ENCODE measurements at places on chromosomes 5 and 9. TPM values are rescaled to one million over a fixed set of nuclear protein-coding genes. Genes with fewer than 3 reads are reported as not detected.
A peak's percentile ranks its signal among the peaks of the same experiment; 100 is the strongest.

DNA sequence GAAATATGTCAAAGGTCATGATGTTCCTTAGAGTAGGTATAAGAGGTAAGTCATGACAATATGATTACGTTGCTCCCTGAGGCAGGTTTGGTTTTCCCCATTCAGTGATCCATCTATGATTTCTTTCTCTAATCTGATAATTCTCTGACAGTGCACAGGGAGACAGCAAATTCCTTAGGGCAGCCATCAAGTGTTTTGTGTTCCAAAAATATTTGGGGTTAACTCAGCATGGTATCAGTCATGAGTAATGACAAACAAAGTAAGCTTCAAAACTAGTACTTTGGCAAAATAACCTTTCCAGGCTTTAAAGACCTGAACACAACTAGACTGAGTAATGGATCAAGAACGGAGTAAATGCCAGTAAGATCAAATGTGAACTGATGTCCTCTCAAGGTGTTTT is 55.3 kb upstream of the SPATA31E1 start:
- DNase-seq, result no peak

DNA sequence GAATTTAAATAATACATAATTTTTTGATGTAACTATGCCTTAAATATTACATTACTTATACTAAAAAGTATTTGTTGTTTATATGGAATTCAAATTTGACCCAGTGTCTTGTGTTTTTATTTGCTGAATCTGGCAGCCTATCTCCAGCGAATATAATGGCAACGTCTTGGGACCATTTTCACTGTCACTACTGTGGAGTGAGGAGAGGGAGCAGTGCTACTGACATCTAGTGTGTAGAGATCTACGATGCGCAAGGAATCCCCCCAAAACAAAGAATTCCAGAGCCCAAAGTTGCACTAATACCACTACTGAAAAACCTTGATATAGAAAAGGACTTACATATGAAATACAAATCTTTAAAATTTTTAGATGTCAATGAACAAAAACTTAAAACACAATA is 314.4 kb downstream of the DRD1 start:
- no peak for DNase-seq

- no peak for DNase-seq
Measured at GRCh38 chr5:1540166-1540565, 16.4 kb upstream of the LPCAT1 start.

GRCh38 chr5:141521244-141521781 is 32.4 kb downstream of the PCDHGC5 start:
- DNase-seq, result peak; percentile 99

- no peak for DNase-seq
Measured at GRCh38 chr5:127969651-127970050, 113.9 kb upstream of the SLC12A2 start.

DNA sequence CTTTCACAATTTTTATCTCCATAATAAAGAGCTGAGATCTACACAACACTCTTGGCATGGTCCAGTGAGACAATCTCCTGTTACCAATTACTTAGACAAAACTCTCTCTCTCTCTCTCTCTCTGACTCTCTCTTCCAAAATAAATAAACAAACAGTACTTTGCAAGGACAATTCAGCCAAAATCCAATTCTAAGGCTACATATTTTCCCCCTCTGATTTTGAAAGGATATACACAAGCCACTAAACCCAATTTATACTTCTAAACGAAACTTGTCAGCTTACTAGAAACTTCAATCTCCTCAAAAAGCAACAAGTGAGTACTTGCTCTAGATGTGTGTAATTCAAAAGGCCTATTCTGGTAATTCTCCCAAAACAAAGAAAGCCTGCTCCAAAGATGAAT is 26.3 kb upstream of the TNPO1 start:
- DNase-seq, result no peak

DNA sequence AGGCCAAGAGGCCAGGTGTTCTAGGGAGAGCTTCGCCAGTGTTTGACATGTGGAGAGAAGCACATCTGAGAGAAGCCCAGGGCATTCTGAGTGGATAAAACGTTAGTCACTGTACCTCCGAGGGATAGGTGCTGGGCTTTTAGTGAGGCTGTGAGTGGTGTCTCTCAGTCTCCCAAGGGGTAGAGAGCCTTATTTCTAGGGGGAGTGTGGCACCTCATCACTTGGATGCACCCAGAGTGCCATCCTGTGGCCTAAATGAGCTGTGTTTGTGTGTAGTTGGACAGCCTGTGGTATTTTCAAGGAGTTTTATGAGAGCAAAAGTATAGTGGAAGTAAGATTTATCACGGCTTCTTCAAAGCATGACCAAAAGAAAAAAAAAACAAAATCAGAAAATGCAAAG is 1046.9 kb upstream of the WWC1 start:
- DNase-seq, result peak; percentile 18

DNA sequence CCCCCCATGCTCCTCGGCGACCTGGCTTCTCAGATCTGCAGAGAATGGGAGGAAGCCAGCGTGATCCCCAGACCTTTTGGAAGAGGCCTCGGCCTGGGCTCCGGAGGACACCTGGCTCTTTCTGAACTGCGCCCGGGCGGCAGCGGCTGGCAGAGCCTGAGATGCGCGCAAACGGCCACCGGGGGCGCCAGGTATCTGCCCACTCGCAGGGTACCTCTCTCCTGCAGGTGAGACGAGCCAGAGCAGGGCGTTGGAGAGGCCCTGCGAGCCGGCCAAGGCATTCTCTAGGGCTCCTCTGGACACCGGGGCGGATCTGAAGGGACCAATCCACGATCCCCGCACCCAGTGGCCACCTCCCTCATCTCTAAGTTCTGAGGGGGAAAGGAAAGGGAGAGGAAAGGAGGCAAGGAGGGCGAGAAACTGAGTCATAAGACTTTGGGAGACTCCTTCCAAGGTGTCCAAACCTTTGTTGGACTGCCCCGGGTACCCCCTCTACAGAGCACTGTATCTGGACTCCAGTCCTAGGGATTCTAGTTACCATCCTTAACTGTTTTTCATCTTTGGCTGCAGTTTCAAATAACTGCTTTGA is 55.0 kb upstream of the SLC46A2 start:
- DNase-seq, result no peak

DNA sequence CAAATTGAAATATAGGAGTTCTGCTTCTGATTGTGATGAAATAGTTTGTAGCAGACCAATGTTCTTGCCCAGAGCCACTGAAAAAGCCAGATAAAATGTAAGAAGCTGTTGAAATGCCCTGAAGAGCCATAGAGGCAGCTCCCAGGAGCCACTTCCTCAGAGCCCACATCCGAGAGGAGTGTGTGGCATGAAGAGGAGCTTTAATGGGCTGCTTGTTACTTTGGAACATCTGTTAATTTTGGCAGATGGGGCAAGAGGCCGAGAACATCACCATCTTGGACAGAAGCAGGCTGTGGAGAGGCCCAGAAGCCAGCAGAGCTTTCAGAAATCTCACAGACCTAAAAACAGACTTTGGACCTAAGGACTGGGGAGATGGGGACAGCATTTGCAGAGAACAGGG is 370.8 kb downstream of the GADD45G start:
- no peak for DNase-seq

DNA sequence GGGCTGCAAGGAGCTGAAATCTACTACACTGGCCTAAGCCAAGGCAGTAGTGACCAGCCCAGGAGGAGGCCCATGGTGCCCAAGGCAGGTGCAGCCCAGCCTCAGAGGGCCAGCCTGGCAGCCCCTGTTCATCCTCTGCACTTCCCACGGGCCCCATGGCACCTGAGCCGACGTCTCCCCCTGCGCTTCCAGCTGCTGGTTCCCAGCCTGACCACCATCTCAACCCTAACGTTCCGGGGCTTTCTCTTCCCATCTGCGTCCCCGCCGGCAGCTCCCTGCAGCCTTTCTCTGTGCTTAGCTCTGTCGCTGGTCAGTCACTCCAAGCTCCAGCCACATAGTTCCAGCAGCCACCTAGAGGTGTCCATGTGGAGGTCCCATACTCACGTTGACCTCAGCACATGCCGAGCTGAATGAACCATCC is 105.5 kb upstream of the LMX1B start:
- DNase-seq, result no peak

- DNase-seq, result no peak
Measured at GRCh38 chr5:122701640-122702523, 73.0 kb upstream of the SNX2 start.

GRCh38 chr5:7849681-7850394 is 1.1 kb downstream of the CFAP90 start:
- peak; percentile 72 for DNase-seq

DNA sequence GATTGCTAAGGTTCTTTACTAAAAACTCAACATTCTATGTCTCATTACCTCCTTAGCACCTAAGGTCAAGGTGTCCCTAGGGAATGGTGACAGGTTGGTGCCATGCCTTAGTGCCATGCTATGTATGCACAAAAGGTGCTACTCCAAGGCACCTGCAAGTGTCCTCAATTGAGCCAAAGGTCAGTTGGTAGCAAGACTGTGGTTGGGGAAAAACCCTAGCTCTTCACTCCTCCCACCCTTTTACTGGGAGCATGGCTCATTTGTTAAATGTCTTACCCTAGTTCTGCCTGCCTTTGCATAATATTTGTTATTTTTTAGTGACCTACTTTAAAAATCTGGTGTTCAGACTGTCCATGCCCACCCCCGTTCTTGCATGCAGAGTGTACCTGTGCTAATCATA is 17.0 kb downstream of the ACO1 start:
- DNase-seq, result no peak

DNA sequence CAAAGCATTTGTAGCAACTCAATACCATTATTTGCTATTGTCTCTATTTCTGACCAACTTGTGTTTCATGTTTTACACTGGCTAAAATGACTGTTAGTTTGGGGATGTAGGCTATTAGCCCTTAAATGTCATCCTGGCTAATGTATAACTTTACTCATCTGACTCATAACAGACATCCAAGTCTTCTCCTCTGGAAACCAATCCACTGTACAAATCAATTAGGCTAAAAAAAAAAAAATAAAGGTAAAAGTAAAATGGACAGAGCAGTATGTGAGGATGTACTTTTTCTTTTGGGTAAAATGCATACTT is 20.6 kb downstream of the MEGF9 start:
- no peak for DNase-seq

GRCh38 chr9:77738932-77739331 is 90.8 kb upstream of the GNA14 start:
- no peak for DNase-seq

- DNase-seq, result no peak
Measured at GRCh38 chr9:74117731-74118130, 379.4 kb upstream of the RORB start.

DNA sequence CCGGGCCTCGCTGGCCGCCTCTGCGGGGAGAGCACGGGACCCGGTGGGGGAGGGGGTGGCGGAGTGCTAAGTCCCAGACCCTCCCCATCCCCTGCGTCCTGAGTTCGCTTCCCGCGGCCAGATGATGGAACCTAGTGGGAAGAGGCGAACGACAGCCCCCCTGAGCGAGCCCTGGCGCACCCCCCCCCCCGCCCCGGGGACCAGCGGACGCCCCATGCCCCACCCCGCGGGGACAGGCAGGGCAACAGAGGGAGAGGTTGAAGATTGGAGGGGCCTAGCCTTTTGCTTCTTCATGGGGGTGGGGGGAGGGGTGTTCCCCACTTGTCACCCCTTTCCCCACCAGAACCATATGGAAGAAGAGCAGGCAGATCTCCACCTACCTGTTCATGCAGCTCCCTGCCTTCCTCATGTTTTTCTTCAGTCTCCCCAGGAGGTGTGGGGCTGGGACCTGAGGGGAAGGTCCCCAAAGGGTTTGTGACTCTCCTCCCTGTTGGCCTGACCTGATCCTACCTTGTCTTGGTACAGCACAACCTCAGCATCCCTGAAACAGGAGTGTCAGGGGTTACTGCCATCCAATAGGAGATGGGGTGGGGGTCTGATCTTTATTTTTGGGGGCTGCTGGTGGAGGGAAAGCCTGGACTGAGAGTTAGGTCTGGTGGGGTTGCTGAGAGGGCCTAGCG is 485 bp downstream of the FAM53C start:
- DNase-seq, result no peak

- DNase-seq, result no peak
Measured at GRCh38 chr5:120808606-120809005, 344.5 kb downstream of the PRR16 start.

GRCh38 chr5:60060389-60060788 is 166.9 kb upstream of the PDE4D start:
- DNase-seq, result no peak

GRCh38 chr5:166431456-166431855 is 1860.0 kb upstream of the WWC1 start:
- DNase-seq, result no peak

- no peak for DNase-seq
Measured at GRCh38 chr9:37184905-37185867, 64.8 kb downstream of the ZCCHC7 start.

- no peak for DNase-seq
Measured at GRCh38 chr5:44927115-44927733, 118.5 kb downstream of the MRPS30 start.

DNA sequence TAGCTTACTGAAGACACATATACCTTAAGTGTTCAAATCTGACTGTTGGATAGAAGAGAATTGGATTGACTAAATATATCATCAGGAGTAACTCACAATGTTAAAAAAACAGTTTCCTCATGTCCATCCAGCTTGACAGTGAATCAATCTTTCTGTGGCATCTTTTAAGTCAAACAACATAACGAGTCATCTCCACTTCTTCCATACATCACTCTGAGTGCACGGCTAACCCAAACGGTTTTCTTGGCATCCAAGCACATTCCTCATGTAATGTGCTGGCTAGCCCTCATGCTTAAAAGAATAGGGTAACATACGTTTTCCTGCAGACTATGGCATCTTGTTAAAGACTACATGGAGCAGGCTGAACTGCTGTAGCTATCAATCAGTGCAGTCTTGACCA is 291.5 kb upstream of the TRPC7 start:
- DNase-seq, result no peak

- DNase-seq, result peak; percentile 1
Measured at GRCh38 chr9:1098551-1098950, 48.4 kb downstream of the DMRT2 start.

- no peak for DNase-seq
Measured at GRCh38 chr9:79735023-79735779, 163.4 kb downstream of the TLE4 start.

- no peak for DNase-seq
Measured at GRCh38 chr9:131731644-131732043, 8.2 kb downstream of the RAPGEF1 start.

DNA sequence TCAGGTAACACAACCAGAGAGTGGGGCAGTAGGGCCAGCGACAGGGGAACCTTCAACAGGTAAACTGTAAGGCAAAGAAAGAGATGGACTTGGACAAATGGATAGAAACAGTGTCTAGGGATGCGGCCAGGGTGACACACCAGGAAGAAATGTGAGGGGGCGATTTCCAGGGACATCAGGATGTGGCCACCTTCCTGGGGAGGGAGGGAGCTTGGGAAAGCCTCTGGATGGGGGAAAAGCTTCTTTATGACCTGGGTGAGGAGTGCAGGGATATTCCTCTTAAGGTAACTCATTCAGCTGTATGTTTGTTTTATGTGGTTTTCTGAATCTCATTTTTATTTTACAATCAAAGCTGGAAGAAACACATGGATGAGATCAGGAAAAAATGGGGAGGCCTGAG is 11.9 kb upstream of the NXNL2 start:
- DNase-seq, result peak; percentile 34

- DNase-seq, result no peak
Measured at GRCh38 chr9:107390778-107391177, 98.8 kb downstream of the KLF4 start.

Gene SPINK4
- total RNA-seq, result 7.8 TPM

Gene CCDC187
- total RNA-seq, result 0.56 TPM

Gene SLC6A19
- total RNA-seq, result 0.49 TPM

Gene NHP2
- 270 TPM for total RNA-seq

Gene TXNDC8
- not detected for total RNA-seq

Gene TMEM215
- not detected for total RNA-seq

Gene SAXO1
- 0.06 TPM for total RNA-seq

Gene EIF4EBP3
- 5.3 TPM for total RNA-seq

Gene CSF2
- not detected for total RNA-seq

Gene C9orf153
- 1.0 TPM for total RNA-seq

Gene GLRA1
- total RNA-seq, result not detected
